ENCODE measurements at places on chromosomes 16 and 17.
A peak's percentile ranks its signal among the peaks of the same experiment; 100 is the strongest.

- DNase-seq: no peak
Measured at GRCh38 chr16:11301645-11302501, 20.7 kb upstream of the PRM1 start.

DNA sequence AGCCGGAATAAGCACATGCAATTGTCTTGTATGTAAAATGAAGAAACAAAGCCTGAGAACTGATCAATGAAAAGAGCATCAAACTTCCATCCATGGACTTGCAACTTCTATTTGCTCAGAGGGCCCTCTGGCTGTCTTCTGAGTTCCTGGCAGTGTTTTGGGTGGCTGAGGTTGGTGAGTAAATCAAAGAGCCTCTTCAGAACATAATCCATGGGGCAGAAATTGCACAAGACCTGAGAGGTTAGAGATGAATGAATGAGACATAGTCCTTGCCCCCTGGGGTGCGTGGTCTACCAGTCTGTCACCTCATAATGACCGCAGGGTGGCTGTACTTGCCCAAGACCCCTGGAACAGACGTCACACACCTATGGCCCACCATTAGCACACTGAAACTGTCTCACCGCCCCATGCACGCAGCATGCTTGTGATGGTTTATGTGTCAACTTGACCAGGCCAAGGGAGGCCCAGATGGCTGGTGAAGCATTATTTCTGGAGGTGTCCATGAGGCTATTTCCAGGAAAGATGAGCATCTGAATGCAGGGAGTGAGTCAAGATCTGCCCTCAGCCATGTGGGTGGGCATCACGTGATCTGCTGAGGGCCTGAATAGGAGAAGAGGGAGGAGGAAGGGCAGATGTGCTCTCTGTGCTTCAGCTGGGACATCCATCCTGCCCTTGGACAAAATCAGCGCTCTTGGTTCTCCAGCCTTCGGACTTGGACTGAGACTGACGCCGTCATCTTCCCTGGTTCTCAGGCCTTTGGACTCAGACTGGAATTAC, 8.3 kb downstream of the PIK3R6 start:
- no peak for DNase-seq

DNA sequence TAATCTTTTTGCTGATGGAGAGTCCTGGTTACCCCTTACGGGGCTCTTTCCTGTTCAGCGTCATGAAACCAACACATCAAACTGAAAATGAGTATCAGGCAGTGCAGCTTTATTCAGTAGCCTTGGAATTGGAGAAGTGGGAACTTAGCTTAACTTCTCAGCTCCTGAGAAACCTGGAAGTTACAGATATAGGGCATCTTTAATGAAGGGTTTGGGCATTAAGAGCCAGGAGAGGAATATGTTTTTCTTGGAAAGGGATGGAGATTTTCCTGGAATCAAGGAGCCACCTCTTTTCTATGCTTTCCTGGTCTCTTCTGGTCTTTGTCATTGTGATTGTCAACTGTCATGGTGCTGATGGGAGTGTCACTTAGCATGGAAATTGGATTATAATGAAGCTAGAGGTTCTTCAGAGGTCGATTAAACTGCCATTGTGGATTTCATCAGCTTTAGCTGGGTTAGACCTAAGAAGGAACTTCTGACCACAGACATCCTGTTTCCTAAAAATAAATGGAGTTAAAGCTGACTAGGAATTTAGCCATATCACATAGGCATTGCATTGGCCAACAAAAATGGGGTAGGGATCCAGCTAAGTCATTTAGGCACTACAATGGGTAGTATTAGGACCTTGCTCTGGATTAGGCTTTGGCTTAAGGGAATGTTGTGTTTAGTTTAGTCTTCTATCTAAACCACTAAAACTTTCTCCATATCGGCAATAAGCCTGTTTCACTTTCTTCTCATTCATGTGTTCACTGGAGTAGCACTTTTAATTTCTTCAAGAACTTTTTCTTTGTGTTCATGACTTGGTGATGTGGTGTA, 186.4 kb downstream of the BCAS3 start:
- DNase-seq: no peak

DNA sequence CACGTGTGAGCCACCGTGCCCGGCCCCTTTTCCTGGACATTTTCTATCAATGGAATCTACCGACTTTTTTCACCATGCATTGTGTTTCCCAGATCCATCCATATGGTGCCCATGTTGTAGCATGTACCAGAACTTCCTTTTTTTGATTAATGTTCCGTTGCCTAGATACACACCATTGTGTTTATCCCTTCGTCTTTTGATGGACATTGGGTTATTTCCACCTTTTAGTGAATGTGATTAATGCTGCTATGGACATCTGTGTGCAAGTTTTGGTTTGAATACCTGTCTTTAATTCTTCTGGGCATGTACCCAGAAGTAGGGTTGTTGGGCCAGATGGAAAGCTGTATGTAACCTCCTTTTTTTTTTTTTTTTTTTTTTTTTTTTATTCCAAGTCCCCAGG, 79.8 kb downstream of the NT5M start:
- no peak for DNase-seq

DNA sequence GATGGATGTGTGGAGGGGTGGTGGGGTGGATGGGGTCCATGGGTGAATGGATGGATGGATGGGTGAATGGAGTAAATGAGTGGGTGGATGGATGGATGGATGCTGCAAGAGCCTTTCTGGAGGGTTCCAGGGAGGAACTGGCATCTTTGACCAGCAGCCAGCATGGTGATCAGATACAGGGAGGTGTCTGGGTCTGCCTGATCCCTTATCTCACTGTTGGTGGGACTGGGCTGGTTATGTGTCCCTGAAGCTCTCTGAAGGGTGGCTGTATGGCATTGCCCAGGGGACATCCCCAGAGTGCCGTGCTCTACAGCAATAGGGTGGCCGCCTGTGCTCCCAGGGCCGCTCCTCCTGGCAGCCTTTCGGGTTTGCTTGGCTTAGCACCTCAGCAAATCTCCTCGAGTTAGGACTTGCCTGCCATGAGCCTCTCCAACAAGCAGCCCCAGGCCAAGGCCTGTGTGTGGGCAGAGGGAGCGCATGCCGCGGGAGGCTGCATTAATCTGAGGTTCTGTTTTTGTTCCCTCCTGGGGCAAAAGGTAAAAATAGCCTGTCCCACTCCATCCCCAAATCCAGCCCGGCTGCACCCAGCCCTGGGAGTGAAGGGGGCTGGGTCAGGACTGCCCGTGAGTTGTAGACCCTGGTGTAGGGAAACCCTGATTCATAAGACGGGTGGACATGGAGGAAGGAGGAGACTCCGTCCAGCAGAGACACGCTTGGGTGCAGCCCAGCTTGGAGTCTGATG, 165.4 kb downstream of the SEC14L1 start:
- DNase-seq: no peak

- DNase-seq: no peak
Measured at GRCh38 chr16:25709213-25709612, 17.5 kb downstream of the HS3ST4 start.

- no peak for DNase-seq
Measured at GRCh38 chr17:9236286-9237052, 215.2 kb downstream of the NTN1 start.

GRCh38 chr17:6437466-6437865, 2.5 kb upstream of the AIPL1 start:
- no peak for DNase-seq

DNA sequence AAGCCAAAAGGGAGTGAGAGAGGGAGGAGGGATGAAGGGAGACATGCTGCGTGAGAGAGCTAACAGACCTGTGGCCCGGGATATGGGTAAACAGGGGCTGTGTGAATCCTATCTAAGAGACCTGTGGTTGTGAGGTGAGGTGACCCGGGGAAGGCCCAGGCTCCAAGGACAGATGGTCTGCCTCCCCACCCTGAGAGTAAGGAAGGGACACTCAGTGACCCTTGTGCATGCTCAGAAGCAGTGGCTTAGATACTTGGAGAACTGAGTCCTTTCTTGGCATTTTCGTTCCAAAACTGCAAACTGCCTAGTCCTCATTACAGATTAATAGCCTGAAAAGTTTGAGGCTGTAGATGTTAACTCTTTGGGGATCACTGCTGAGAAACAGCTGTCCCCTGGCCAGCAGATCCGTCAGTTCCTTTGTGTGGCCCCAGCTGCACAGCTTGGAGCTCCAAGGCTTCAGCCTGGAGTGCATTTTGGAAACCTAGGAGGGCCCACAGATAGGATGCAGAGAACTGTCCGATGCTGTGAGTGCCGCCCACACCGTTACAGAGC, 121.6 kb downstream of the SMG6 start:
- no peak for DNase-seq

DNA sequence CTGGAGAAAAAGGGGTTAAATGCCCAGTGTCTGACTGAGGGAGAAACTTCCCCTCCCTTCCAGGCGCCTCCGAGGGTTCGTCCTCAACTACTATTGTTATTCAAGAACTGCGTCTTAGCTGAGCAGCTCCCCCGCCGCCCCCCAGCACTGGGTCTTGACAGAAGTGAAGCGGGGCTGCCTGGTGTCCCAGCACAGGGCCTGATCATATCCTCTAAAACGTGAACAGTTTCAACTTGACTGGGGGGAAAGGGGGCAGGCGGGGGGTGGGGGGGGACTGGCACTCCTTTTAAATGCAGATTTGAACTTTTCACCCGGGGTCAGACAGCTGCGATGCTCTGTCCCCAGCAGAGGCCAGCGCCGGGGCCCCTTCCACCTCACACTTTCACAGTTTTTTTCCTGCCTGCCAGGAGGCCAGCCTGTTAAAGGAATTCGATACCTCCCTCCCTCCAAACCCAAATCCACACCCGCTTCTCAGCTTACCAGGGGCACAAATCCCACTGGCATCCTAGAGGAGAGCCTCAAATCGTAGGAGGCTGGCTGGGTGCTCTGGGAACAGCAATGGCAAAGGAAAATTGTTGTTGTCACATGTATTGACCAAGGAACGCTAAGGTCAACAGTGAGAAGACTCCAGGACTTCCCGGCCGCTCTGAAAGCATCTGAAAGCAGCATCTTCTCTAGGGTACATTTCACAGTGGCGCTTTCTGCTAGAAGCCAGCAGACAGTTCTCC, 14.5 kb downstream of the ZFHX3 start:
- no peak for DNase-seq

- no peak for DNase-seq
Measured at GRCh38 chr17:73628642-73629552, 15.3 kb downstream of the SDK2 start.

- DNase-seq: no peak
Measured at GRCh38 chr17:44966348-44967025, 1.6 kb downstream of the C1QL1 start.

DNA sequence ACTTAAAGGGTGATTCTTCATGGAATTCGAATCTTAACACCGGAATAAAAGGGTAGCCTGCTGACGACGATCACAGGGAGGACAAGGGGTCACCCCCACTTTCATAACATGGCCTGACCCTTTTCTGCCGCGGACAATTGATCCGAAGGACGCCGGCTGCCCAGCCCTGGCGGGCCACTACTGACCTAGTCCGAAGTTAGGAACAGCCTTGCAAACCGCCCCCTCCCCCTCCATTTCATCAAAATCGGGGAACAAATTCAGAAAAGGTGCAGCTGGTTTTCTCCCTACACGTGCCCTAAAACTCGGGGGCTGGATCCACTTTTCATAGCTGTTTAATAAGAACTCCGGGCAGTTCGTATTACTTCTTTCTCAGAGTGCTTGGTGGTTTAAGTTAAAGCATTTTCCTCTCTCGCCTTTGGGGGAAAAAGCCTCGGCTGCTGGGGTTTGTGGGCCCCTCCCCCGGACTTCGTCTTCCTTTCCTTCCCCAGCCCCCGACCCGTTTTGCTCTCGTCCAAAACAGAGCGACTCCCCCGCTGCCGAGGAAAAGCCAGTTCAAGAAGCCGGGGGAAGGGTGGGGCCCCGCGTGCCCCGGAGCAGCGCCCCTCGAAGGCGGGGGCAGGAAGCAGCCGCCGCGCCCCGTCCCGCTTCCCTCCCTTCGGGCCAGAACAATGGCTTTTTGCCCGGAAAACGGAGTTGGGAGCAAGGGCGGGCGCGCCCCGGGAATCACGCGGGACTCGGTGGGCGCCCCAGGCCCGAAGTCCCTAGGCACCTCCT, 641 bp upstream of the CBX2 start:
- DNase-seq: peak; percentile 62

GRCh38 chr17:35170968-35171771, 23.0 kb downstream of the SLC35G3 start:
- DNase-seq: peak; percentile 63

DNA sequence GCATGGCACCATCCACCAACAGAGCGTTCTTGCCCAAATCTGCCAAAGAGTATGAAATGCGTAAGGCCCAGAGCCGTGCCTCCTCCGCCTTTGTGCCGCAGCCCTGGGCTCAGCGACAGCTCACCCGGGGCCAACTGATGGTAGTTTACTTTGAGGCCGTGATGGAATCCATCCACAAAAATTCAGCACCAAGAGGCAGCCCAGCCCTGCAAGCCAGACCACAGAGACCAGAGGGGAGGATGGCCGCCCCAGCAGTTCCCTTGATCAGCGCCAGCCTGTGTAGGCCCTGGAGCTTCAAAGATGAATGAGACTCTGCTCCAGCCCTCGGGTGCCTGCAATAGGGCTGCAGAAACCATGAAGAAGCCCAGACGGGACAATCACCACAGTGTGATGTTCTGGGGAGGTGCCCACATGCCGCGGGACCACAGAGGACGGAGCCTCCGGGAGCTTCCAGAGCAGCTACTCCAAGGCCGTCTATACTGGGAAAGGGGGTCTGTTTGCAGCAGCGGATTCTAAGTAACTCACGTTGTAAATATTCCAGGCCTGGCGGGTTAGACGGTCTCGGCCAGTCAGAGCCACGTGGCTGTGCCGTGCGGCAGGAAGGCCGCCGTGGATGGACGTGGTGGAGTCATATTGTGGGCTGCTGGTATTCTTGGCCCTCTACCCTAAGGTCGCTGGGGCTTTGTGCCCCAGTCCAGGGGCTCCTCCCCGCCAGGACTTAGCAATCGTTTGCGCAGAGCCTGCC, 80.3 kb downstream of the RBFOX3 start:
- no peak for DNase-seq

DNA sequence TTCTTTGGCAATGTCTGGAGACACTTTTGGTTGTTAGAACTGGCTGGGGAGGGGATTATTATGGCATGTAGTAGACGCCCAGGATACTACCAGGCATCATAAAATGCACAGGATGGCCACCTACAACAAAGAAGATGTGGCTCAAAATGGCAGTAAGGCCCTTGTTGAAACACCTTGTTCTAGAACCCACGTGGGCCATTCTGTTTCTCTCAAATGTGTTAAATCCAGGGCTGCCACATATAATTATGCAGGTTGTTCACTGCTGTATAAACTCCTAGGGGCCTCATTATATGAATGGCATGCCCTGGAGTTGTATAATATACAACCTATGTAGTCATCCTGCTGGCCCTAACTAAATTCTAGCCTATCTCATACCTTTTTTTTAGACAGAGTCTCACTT, 123.5 kb upstream of the HAS3 start:
- no peak for DNase-seq

GRCh38 chr16:53378138-53378537, 56.1 kb upstream of the RBL2 start:
- no peak for DNase-seq

GRCh38 chr17:19540706-19541370, 7.2 kb downstream of the SLC47A1 start:
- DNase-seq: no peak

DNA sequence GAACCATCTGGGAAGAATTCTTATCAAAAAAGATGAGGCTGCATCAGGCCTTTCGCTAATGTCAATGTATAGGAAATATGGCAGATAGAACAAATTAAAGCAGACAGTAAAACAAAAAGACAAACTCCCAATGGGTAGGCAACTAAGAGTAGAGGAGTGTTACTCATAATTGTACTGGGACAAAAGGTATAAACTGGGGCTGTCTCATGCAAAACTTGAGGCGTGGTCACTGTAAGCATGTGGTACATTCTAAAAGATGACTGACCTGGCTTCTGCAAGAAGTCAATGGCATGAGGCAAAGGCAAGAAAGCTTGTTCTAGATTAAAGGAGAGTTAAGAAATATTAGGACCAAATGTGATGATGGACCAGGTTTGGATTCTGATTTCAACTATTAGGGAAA, 26.7 kb downstream of the SMIM36 start:
- DNase-seq: no peak

- no peak for DNase-seq
Measured at GRCh38 chr17:17419631-17420030, 57.2 kb upstream of the MED9 start.

Measured in GM13976 (cell line).